ENCODE measurements at places on chromosomes 7 and 10.
A peak's percentile ranks its signal among the peaks of the same experiment; 100 is the strongest.

DNA sequence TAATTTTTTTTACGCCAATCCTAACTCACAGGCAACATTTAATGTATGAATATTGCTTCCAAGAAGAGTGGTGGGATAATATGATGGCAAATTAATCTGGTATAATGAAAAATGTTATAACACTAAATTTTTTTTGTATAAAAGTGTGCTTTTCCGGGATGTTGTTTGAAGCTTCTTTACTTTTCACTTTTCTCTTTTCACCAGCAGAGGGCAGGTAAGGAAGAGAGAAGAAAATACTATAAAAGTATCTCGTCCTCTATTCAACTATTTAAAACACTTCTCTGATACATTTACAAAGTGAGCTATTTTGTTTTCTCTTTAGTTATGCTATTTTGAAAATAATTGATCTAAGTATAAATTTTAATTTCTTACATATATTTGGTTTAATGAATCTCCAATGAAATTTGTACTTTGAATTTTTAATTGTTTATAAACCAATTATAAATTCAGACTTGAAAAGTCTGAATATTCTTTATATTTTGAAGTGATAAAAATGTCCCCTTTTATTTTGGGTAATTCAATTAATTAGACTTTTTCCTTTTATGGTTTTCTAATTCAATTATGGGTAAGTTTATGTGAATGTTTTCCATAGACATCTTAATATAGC, 20.7 kb upstream of the CFTR start:
- DNase-seq = no peak

GRCh38 chr10:88493691-88494483, 89.2 kb downstream of the RNLS start:
- no peak for DNase-seq

- no peak for DNase-seq
Measured at GRCh38 chr7:27424231-27424630, 181.6 kb downstream of the EVX1 start.

GRCh38 chr10:1142596-1142995, 86.4 kb downstream of the WDR37 start:
- DNase-seq = no peak

DNA sequence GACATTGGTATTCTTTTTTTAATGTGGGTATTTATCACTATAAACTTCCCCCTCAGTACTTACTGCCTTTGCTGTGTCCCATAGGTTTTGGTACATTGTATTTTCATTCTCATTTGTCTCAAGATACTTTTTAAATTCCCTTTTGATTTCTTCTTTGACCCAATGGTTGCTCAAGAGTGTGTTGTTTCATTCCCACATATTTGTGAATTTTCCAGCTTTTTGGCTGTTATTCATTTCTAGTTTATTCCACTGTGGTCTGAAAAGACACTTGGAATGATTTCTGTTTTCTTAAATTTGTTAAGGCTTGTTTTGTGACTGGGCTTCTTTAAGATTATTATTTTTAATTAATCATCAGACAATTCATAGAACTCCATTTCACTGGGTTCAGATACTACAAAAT, 105.0 kb downstream of the EPC1 start:
- DNase-seq = no peak

GRCh38 chr10:103481974-103482531, 3.0 kb upstream of the CALHM3 start:
- DNase-seq = no peak

DNA sequence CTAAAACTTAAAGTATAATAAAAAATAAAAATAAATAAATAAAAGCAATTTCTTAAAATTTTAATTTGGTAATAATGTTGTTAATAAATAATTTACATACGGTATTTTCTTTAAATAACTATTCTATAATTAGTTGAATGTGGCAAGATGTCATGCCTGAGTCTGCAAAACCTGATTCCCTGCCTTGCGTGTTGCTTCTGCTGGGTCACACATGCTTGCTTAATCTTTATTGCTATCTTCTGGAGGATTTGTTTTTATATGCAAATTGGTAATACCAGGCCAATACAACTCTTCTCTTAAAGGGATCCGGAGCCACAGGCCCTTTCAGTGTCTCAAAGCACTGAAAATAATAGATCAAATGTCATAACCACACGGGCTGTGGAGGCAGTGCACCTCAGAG, 59.4 kb upstream of the ABCB5 start:
- DNase-seq = no peak

DNA sequence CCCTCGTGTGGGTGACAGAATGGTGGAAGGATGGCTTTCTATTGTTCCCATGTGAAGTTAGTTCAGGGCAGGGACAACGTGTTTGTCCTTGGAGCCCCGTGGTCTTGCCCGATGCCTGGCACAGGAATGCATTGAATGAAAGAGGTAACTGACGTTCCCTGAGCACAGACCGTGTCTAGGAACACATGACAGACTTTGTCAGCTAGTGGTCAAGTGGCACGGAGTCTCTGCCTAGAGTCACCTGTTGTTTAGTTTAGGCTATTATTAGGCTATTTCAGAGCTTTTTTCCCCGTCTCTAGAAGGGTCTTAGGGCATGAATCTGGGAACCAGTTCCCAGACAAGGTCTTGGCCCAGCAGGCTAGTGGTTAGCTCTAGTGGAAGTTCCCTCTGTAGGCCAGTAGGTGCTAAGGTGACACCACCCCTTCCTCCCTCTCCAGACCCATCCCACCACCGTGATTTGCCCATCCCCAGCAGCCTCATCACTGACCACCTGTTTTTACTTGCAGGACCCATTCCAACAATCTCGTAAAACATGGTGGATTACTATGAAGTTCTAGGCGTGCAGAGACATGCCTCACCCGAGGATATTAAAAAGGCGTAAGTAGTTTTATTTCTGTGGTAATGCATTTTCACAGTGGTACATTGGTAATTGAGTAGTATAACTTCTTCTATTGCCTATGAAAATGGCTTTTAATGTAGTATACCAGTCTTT, 21.4 kb downstream of the DNAJB6 start:
- no peak for DNase-seq

DNA sequence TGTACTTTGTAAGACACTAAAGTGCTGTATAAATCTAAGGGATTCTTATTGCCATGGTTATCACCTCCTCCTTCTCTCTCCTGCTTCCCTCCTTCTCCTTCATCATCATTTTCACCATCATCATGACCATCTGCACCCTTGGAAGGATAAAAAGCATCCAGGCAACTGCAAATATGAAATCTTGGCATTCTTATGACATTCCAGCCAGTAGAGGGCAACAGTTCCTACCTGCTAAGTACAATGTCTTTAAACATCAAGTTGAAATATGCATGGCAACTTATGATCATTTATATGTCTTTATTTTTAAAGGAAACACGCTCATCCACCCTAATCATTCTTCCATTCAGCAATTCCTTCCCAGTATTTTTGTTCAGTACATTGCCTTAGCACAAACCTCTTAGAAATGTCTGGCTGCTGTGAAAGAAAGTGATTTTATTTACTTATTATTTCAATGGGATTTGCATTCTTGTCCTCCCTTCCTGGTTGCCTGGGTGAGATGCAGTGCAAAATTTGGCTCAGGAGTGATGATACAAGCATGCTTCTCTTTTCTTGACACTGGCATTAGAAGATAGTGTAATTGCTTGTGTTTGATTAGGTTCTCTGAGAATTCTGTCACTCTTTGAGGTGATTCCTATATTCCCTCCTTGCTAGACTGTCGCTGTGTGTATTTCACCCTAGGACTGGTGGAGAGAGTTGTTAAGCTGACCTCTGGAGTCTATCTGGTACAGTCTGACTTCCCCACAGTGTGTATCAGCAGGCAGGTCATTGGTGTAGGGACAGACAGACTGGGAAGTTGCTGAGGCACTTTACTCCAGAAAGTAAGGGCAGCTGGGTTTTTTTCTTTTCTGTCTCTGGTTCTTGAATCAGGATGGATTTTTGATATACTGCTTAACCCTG, 188.5 kb upstream of the BMPER start:
- no peak for DNase-seq

DNA sequence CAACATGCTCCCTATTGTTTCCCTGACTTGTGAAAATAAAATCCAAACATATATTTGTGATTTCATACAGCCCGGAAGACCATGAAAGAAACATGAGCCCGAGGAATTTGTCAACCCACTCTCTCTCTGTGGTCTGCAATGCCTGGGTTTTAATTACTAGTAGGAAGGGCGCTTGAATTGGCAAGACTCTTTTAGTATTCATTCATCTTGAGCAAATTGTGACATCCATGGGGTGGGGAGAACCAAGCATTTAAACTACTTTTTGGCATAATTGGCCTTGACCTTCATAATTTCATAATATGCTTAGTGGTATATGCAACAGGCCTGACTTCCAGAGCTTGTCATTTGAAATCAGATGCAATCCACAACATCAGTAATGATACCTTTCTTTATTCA, 142.4 kb upstream of the BMPER start:
- DNase-seq = no peak

DNA sequence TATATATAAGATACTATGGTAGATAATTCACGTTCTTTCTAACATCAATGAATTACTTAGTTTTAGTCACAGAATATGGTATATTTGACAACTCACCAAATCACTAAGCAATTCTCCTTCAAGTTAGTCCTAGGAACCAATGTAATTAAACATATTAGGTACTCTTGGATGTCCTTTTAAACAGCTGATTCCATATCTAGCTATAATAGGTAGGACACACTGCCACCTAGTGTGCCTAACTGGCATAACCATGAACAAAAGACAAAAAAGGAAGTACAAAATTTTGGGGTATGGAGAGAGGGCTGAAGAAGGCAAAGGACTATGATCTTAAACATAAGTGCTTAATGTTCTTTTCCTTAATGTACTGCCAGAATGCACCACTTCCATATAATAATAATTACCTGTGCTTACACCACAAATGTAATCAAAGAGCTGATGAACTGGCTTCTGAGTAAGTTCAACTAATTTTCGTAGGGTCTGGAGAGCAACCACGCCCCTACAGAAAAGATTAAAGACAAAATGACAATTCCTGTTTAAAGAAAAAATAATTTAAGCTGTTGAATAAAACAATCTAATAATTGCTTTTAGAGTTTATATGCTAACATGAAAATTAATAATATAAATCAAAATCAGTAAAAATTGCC, 28.7 kb downstream of the PNPLA8 start:
- DNase-seq = peak; percentile 6

- no peak for DNase-seq
Measured at GRCh38 chr10:62582804-62583208, 208.6 kb downstream of the ZNF365 start.

GRCh38 chr10:128056303-128057050, 69.7 kb downstream of the MKI67 start:
- DNase-seq = no peak

Data from T-helper 9 cell (primary cell).